ENCODE measurements at places on chromosomes 3 and 15.

DNA sequence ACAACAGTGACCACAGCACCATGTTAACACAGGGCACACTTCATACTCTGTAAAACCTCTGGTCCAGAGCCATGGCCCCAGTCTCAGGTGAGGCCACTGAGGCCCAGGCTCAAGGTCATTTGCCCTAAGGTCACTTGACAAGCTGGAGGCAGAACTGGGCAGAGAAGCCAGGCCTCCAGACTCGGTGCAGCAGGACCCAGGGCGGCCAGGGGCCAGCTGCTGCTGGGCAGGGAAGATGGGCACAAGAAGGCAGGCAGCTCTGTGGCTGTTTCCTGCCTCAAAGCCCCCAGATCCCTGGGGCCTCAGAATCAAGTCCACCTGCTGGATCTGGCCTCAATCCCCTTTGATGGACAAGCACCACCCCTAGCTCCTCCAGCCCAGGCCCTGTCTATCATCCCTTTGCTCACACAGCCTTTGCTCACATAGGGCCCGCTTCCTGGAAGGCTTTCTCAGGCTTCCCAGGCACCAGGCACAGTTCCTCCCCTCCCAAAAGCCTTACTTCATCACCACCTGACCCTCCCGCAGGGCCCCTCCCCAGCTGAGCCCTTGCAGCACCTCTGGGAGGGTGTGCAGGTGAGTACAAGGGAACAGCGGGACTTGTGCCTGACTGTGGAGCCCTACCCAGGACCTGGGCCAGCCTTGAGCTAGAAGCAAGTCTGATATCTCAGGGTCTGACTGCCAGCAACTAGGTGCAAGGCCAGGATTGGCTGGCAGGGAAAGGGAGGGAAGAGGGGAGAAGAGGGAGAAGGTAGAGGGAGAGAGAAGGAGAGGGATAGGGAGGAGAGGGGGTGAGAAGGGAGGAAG is 38.0 kb upstream of the LINGO1 start:
- no peak for DNase-seq

DNA sequence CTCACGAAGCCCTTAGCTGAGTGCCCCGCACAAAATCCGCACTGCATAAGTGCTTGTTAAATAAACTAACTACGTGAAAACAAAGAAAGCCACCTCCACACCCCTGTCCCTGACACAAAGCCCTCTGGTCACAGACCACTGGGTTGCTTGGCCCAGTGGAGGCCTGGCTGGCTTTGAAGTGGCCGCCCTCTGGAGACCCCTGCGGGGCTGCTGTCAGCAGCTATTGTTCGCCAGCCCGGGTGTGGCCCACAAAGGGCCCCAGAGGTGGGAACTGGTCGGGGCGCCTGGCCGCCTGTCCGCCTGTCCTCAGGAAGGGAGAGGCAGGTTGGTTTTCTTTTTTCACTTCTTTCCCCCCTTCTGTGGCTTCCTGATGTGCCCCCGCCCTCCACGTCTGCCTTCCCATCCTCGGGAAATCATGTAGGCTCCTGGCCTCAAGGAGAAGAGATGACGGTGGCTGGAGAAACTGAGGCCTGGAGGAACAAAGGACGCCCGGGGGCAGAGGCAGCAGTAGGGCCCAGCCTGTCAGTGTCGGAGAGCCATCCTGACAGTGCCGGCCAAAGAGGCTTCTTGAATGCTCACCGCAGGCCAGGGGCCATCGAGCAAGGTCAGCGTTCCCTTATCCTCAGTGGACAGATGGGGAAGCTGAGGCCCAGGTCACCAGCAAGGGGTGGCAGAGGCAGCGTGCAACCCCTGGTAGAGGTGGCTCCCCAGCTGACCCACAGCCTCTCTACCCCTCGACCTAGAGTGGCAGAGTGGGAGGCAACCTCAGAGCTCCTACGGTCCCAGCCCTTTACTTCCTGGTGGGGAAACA is 61.1 kb downstream of the SLC6A6 start:
- no peak for DNase-seq

DNA sequence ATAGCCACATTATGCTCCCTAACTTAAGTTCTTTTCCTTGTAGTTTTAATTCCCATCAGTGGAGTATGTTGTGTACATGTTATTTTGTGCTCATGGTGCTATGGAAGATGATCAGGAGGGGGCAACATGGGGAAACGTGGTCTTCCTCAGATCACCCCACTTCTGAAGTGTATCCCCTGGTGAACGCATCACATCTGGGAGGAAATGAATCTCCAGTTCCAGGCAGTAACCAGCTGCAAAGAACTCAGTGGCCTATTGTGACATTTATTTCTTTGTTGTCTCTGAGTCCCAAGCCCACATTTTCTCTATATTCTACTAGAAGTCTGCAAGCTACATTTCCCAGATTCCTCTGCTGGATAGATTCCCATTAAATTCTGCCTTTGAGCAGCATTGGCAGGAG is 217.0 kb downstream of the SATB1 start:
- no peak for DNase-seq

- no peak for DNase-seq
Observed at GRCh38 chr3:130395331-130395730, 49.9 kb downstream of the COL6A5 start.

GRCh38 chr15:43029476-43029875 is 76.4 kb downstream of the UBR1 start:
- DNase-seq, result no peak

GRCh38 chr3:69433121-69433968 is 47.5 kb upstream of the FRMD4B start:
- DNase-seq, result no peak

DNA sequence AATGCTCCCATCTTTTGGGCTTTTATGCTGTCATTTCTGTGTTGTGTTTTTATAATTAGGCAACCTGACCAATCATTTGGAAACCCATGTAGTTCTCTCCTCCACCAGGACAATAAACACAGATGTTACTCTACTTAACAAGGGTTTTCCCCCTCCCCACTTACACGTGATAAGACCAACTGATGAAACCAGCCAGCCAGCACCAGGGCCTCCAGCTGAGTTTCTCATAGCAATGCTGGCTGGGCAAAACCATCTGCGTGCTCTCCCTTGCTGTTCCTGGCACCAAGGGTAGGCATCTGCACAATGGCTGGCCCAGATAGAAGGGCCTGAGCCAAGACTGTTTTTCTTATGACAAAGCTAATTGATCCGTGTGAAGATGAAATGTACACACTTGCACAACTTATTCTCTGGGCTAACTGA is 310.4 kb downstream of the PLCL2 start:
- DNase-seq, result no peak
